ENCODE measurements at places on chromosomes 7 and 10. TPM values are rescaled to one million over a fixed set of nuclear protein-coding genes. Genes with fewer than 3 reads are reported as not detected.

Gene LARP4B
- 13.6 TPM for total RNA-seq

Gene PNLIP
- total RNA-seq: not detected

Gene ITPRID1
- 0.39 TPM for total RNA-seq

Gene FFAR4
- total RNA-seq: not detected

Gene ASAH2
- 0.31 TPM for total RNA-seq

Gene TMEM184A
- total RNA-seq: 2.3 TPM

Gene CFAP69
- 1.8 TPM for total RNA-seq

Gene SPAM1
- not detected for total RNA-seq

Gene PRTFDC1
- 18.3 TPM for total RNA-seq

Gene RNLS
- total RNA-seq: 0.18 TPM

Gene C7orf57
- total RNA-seq: 0.06 TPM

Gene WEE2
- not detected for total RNA-seq

Gene HERPUD2
- total RNA-seq: 19.2 TPM

Gene NME8
- not detected for total RNA-seq

Gene MLXIPL
- total RNA-seq: not detected

Gene SLC39A12
- not detected for total RNA-seq

Gene AEBP1
- 0.06 TPM for total RNA-seq

Gene LIPJ
- not detected for total RNA-seq

Gene FMC1
- total RNA-seq: 21.0 TPM

Gene LIPF
- not detected for total RNA-seq

Gene EIF5AL1
- total RNA-seq: 0.81 TPM

Gene DLX5
- 0.51 TPM for total RNA-seq

Gene FBXL13
- total RNA-seq: 0.08 TPM

Gene TMEM120A
- total RNA-seq: 28.7 TPM

Gene GPR26
- not detected for total RNA-seq

Gene TAS2R38
- total RNA-seq: not detected

Gene KNDC1
- 0.39 TPM for total RNA-seq

Gene MYPN
- total RNA-seq: 3.8 TPM

Gene PHF14
- 71.6 TPM for total RNA-seq

Gene CYP2C8
- total RNA-seq: not detected

Gene SEC31B
- 0.31 TPM for total RNA-seq

Gene CALU
- 462 TPM for total RNA-seq

Gene CALN1
- 6.5 TPM for total RNA-seq

Gene PRR15
- 1.2 TPM for total RNA-seq

Gene KIF11
- total RNA-seq: 42.6 TPM

Gene CHAT
- not detected for total RNA-seq

Gene ASZ1
- total RNA-seq: 0.14 TPM

Gene EPHA1
- total RNA-seq: not detected

Gene UTF1
- total RNA-seq: not detected

Gene HSPA12A
- total RNA-seq: 5.4 TPM

Gene VSTM4
- total RNA-seq: 0.29 TPM

Gene VPS50
- total RNA-seq: 17.9 TPM

Gene OPN4
- total RNA-seq: 0.02 TPM

Gene SLC13A1
- not detected for total RNA-seq

Gene PANK1
- total RNA-seq: 6.5 TPM

Gene APBB1IP
- total RNA-seq: not detected

Gene POLR2J2
- not detected for total RNA-seq

Gene CYP2C19
- total RNA-seq: not detected

Gene MET
- total RNA-seq: 67.7 TPM

Gene TMEM236
- 0.04 TPM for total RNA-seq

Gene CCDC126
- total RNA-seq: 25.8 TPM

Gene DPY19L1
- total RNA-seq: 119 TPM

Gene JAKMIP3
- total RNA-seq: 0.43 TPM

Gene FXYD4
- total RNA-seq: not detected

Gene SEC61G
- 1,536 TPM for total RNA-seq
